Effector memory CD8-positive, alpha-beta T cell (primary cell): ENCODE measurements at places on chromosomes 3 and 15.

DNA sequence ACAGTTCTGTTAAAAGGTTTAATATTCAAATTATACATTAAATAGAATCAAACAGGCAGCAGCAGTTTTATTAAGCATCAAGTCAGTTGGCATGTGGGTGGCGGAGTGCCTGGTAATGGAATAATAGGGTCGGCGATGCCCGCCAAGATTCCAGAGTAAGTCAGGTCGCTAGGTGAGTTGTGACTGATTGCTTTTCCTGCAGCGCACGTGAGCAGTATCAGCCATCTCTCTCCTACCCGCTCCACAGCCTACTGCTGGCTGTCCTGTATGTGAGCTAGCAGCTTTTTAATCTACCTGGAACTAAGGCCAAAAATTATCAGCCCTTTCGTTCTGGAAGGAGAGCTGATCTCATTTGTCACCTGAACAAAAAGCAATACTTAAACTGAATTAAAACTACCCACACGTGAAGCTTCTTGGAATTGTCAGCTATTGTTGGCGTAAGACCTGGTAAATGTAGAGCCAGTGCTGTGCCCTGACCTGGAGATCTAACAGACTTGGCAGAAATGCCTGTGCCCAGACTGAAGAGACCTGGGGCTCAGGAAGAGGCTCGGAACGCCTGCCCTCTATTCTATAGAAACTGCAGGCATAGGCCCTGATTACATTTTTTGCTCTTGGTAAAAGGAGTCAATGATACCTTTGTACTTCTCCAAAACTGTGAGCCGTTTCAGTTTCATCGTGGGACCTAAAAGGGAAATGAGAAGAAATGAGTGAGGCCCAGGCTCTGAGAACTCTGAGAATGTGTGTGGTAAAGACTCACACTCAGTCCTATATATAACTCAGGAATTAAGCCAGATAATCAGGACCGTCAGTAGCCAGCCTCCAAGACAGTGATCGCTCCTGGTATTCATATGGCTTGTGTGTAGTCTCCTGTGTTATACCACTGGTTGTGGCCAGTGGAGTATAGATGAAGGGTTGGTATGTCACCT lies 21.9 kb downstream of the IDH3A start:
- no peak for DNase-seq

DNA sequence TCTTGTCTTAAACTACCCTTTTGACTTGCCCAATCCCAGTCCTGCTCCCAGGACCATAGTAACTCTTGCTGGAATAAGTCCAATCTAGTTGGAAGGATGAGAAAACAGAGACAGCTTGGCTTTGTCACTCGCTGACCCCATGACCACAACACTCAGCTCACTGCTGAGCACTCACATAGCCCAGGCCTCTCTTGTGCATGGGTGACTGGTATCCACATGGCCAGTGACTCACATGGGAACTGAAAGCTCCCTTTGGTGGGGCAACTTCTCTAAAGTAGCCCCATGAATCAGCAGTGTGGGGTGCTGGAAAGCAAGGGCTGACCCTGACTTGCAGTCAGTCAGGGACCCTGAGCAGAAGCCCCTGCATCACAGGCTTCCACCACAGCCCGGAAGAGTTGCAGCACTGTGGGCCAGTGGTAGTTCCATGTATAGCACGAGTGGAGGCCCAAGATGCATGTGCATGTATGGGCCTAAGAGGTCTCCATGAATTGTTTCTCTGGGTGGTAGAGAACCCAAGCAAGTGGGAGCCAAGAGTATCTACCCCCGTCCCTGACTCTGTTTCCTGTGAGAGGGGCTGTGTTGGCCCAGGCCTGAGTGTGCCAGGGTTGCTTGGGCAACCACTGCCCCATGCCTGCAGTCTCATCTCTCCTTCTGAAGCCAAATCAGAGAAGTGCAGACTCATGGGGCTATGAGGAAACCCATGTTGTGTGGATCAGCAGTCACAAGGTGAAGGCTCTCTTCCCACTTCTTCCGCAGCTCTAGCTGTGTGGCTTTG lies 62.1 kb upstream of the XCR1 start:
- no peak for DNase-seq

GRCh38 chr3:188659449-188660090 lies 505.6 kb downstream of the LPP start:
- no peak for DNase-seq

GRCh38 chr3:45632956-45633355 lies 38.4 kb downstream of the LIMD1 start:
- DNase-seq = no peak

- DNase-seq = no peak
Observed at GRCh38 chr15:72724028-72724427, 38.0 kb downstream of the BBS4 start.

DNA sequence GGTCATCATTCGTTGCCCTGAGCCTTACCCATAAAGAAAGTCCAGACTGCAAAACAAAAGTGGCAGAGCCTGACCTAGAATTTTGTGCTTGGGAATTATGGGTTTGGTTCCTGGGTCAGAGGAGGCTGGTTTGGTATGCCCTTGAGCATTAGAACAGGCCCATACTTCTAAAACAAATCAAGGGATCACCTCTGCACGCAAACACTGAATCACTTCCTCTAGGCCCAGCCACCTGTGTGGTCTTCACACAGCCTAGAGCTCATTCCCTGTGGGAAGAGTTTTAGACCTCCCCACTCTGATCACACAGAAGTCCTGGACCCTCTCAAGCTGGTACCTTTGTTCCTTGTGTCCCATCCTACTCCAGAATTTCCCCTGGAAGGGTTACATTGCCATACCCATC lies 59.4 kb downstream of the B3GNT5 start:
- no peak for DNase-seq

DNA sequence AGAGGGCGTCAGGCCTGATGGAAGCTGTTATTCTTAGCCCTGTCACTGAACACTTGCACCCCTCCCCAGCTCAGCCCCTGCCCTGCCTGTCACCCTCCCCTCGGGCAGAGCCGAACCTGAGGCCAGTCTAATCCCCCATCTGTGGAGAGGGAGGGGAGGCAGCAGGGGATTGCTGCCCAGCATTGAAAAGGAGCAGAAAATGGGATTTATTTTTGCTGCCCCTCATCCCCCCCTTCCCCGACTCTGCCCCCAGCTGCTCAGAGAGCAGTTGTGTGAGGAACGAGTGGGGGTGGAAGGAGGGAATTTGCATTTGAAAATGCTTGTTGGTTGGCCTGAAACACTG lies 71.6 kb downstream of the EPHB3 start:
- no peak for DNase-seq

GRCh38 chr15:59312205-59312604 lies 60.5 kb downstream of the MYO1E start:
- no peak for DNase-seq

- no peak for DNase-seq
Observed at GRCh38 chr15:73959801-73960200, 32.3 kb downstream of the STOML1 start.

- no peak for DNase-seq
Observed at GRCh38 chr3:57729334-57730045, 26.6 kb upstream of the SLMAP start.

GRCh38 chr15:100829457-100829856 lies 50.2 kb upstream of the ALDH1A3 start:
- no peak for DNase-seq

- DNase-seq = no peak
Observed at GRCh38 chr3:61855211-61855610, 293.8 kb downstream of the PTPRG start.

DNA sequence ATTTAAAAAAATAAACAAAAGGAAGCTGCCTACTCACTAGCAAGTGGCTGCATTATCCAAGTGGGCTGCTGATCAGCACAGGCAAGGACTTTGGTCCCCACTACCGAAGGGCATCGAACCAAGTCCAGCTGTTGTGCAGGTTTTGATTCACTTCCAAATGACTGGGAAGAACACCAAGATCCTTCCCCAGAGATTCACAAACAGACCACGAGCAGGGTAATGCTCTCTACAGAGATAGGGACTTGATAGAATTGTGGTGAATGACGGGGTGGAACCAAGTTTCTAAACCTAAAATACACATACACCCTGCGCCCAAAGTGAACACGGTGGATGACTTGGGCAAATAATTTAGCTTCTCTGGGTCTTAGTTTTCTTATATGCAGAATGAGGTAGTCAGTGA lies 203.7 kb upstream of the ICE2 start:
- no peak for DNase-seq

GRCh38 chr3:59566481-59566975 lies 516.7 kb upstream of the CFAP20DC start:
- DNase-seq = no peak

GRCh38 chr3:13776253-13777050 lies 103.4 kb downstream of the WNT7A start:
- no peak for DNase-seq

DNA sequence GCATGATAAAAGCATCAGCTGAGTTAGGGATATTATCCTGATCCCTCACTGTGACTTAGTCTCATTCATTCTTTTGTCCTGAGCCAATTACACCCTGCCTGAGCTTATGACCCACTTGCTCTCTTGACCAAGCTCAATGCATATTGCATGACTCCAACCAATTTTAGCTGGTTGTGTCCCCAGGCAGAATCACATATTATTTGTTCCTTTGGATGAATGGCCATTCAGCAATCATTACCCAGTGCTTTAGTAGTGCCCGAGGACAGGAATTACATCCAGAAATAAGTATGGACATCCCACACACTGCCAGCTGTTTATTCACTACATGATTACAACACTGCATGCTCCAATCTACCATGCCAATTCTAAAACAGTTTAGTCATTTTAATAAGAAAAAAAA lies 322.5 kb downstream of the ZBBX start:
- no peak for DNase-seq
